ENCODE measurements at places on chromosomes 12 and 14.

DNA sequence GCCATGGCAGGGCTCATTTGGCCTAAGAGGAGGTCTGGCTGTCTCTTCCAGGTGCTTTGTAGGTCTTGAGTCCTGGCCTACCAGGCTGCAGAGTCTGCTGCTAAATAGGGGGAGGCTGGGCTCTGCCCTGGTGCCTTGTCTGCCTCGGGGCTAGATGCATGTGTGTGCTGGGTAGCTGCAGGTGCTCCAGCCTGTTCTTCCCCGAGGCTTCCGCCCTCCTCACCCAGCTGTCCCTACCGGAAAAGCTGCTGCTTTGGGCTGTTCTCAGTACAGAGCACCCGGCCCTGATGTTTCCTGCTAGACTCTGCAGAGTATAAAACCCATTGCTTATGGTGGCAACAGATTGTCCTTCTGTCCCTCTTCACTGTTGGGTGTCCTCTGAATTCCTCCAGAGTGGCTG lies 37.7 kb downstream of the RAB35 start:
- no peak for DNase-seq

DNA sequence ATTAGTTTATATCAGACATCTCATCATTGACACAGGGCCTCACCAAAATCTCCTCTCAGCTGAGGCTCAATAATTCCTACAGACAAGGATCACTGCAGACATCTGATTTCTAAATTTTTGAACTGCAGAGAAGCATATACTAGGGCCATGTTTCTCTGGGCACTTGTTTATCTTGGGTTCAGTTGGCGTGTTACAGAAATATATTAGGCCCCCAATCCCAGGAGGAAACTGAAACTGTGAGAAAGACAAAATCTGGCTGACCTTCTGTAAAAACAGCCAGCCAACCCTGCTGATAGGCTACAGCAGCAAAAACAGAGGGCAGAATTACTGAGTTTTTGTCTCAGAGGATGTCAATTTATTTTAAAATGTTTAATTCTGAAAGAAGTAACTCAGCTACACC lies 634.6 kb downstream of the ETNK1 start:
- DNase-seq: no peak

DNA sequence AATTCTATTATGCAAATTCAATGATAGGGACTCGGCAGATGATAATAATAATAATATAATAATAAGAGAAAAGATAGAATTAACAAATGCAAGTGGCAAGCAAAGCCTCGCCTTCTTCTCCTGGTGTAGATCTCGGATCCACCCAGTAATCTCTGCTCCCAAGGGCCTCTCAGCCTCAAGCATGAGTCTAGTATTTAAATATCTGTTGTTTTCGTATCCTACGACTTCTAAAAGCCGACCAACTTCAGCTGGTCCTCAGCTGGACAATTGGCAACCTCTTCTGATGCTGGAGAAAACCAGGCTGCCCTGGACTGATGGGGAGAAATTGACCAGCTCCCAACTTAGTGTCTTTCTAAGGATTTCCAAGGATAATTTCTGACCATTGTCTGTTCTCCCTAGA lies 14.0 kb upstream of the MAP1LC3B2 start:
- DNase-seq: no peak

DNA sequence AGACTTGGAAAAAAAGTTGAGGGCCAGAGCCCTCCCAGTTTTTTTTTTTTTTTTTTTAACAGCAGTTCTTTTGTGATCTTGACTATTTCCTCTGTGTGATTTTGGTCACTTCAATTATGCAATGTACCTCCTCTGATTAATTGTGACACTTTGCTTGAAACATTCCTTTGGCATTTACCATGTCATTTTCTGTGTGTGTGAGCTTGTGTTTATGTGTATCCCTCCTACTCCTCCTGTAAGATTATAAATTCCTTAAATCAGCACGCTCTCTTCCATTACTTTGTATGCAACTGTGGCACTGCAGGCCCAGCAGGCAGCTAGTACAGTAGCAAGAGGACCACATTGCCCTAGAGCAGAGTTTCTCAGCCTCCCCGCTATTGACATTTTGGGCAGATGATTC lies 33.2 kb upstream of the GALNT16 start:
- DNase-seq: no peak

GRCh38 chr12:82780517-82780916 lies 93.8 kb downstream of the TMTC2 start:
- no peak for DNase-seq

DNA sequence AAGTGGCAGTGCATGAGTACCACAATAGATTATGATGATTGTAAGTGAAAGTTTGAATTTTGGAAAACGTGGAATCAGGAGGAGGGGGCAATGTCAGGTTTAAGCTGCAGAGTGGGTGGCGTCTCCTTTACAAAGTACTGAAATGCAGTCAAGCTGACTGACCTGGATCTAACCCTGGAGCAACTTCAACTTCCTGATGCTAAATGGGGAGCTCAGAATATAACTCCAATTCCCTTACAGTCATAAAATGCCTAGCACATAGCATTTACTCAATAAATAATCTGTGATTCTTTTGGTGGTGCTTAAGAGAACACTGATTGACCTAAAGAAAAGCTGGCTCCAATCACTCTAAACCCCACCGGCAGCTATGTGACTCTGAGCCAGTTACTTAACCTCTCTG lies 38.5 kb downstream of the CCDC60 start:
- DNase-seq: no peak

- DNase-seq: no peak
Observed at GRCh38 chr14:35669782-35670181, 135.8 kb downstream of the INSM2 start.

GRCh38 chr12:55700255-55701018 lies 7.3 kb downstream of the ITGA7 start:
- no peak for DNase-seq

- no peak for DNase-seq
Observed at GRCh38 chr12:111768159-111768895, 1.6 kb downstream of the ALDH2 start.

DNA sequence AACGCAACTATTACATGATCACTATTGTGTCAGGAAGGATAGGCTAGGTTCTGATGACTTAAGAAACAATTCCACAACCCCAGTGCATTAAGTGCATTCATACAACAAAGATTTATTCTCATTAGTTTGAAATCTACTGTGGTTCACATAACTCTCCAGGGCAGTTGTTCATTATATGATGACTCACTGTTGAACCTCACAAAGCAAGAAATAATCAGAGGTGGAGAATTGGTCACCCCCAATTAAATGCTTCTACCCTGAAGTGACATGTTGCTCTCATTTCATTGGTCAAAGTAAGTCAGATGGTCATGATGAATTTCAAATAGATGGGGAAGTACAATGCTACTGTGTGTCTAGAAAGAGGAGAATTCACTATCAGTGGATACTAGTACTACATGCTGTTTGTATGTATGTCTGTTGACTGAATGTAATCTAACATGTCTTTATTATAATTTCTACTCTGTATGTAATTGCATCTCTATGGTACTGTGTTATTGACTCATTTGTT lies 6.1 kb upstream of the HELB start:
- no peak for DNase-seq

- no peak for DNase-seq
Observed at GRCh38 chr12:123471374-123472068, 13.6 kb downstream of the SNRNP35 start.

DNA sequence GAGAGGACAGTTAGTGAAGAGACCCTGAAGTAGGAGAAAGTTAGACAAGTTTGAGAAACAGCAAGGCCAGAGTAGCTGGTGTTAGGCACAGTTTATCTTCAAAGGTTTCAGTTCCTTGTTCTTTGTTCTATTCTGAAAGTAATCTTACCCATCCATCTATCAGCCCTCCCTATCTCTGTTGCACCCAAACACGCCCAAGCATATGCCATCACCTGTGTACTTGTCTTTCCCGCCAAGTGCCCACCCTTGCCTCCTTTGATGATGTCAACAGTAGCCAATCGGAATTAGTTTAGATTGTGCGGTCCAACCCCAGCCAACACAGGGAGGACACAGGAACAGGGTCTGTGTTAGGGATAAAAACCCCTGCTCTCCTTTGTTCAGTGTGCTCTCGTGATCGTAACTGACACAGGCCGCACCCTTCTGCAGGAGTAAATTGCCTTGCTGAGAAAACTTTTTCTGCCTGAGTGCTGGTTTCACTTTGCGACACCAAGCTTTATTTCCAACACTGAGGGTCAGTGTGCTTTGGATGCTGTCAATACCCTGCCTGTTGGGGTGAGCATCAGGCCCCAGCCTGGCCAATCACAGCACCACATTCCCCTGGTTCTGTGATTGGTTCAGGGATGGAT lies 4.7 kb upstream of the TMEM229B start:
- no peak for DNase-seq
